Activated CD4-positive, alpha-beta memory T cell treated with anti-CD3 and anti-CD28 coated beads for 36 hours (primary cell): ENCODE measurements at places on chromosomes 5 and 9. TPM values are rescaled to one million over a fixed set of nuclear protein-coding genes. Genes with fewer than 3 reads are reported as not detected.

Gene SPATA31D4
- not detected for total RNA-seq

Gene NUDT12
- total RNA-seq = 2.7 TPM

Gene PCDHA7
- not detected for total RNA-seq

Gene CRHBP
- not detected for total RNA-seq

Gene FCN1
- not detected for total RNA-seq

Gene PCDHB7
- not detected for total RNA-seq

GRCh38 chr5:56685503-56686217, 129.7 kb upstream of the MAP3K1 start:
- H3K4me1 ChIP-seq = peaks cover 68% of the 10 kb centered on the region
- H3K27ac ChIP-seq = no peak overlapping the region
- H3K27me3 ChIP-seq = no peaks in the 10 kb centered on the region

DNA sequence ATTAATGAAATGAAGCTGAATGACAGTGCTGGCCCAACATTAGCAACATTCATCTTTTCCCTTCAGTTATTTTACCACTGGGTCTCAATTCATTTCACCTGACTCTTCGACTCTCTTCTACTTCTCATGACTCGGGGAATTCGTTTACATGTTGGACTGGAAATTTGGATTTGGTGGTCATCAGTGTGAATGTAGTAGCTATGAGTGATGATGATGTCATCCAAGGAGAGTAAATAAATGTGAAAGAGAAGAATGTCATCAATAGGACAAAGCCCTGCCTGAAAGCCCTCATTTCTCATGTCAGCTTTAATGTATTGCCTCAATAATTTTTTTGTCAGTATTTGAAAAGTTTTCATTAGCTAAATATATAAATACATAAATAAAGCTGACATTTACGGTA, 21.9 kb upstream of the CFAP95 start:
- DNase-seq = no peak
- no peak overlapping the region for H3K4me3 ChIP-seq
- H3K27ac ChIP-seq = no peak overlapping the region
